Pulmonary artery endothelial cell (primary cell): ENCODE measurements at places on chromosomes 5 and 9. TPM values are rescaled to one million over a fixed set of nuclear protein-coding genes. Genes with fewer than 3 reads are reported as not detected.

GRCh38 chr9:91043056-91043810 is 241.6 kb downstream of the SYK start:
- DNase-seq = no peak

GRCh38 chr5:717143-717542 is 24.0 kb upstream of the TPPP start:
- DNase-seq = no peak

DNA sequence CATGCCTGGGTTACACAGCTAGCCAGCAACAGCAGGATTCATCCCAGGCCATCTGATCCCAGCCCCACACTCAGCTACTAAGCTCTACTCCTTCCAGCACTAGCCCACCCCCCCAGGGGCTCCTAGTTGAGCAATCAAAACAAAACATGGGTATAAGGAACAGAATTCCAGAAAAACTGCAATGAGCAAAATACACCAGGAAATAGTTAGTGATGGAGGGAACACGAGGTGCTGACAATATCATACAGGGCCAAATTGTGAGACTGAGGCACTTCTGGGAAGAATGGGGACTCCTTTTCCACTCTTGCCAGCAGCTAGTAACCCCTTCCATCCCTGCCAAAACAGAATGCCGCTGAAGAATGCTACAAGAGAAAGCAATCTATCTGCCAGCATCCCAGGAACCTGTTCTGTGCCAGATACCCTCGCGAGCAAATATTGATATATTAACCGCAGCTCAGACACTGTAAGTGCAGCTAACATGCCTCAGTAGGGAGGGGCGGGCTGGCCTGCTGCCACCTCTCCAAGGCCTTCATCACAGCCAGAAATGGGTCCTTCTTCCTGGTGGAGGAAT is 161.4 kb downstream of the SLIT3 start:
- no peak for DNase-seq

GRCh38 chr5:179680780-179681401 is at the start of gene CBY3:
TSS of gene CBY3 (minus strand) at chr5:179681034. CDS start at chr5:179680918, 116 bp downstream.
- DNase-seq = no peak

DNA sequence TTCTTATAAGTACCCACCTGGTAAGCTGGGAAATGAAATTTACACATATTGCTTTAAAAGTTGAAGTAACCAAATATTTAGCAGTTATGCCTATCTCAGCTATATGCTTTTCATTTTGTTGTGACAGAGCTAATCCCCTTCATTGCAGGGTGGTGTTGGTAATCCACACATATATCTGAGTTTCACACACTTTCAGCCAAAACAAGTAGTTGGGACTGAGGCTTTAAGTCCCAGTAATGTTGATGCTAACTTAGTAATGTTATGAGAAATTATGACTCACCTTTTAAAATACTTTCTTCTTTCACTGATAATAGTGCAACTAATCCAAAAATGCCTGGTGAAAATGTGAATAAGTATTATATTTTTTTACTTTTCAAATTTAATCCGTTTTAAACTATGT is 19.2 kb upstream of the RICTOR start:
- DNase-seq = no peak

DNA sequence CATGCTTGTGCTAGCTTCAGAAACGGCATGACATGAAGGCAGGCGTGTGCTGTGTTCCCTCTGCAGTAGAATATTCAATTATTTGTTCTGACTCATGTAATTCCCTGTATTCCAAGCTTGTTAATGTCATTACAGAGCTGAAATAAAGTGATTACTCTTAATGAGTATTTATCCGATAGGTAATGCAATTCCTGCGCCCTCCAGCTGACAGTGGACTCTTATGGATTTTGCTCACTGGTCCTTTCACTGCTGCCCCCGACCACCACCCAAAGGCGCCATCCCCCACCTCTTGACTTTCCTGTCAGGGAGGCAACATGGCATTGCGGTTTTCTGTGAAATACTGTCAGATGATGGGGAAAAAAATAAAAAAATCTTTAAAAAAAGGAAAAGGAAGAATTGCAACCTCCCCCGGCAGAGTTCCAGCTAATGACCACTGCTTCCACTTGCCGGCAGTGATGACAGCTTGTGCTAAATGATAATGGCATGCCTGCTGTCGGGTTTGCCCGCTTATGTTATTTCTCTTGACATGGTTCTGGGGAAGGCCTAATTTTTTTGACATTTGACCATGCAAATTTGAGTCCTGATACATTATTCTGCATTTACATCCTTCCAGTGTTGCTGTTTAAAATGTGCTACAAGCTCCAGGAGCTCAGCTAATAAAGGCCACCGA is 335.3 kb upstream of the ADAMTS16 start:
- DNase-seq = no peak

GRCh38 chr9:120694559-120694958 is 19.7 kb downstream of the MEGF9 start:
- DNase-seq = no peak

GRCh38 chr5:64331597-64332277 is 166.1 kb downstream of the RNF180 start:
- DNase-seq = no peak

- DNase-seq = no peak
Measured at GRCh38 chr5:110386782-110387181, 339.7 kb downstream of the TMEM232 start.

DNA sequence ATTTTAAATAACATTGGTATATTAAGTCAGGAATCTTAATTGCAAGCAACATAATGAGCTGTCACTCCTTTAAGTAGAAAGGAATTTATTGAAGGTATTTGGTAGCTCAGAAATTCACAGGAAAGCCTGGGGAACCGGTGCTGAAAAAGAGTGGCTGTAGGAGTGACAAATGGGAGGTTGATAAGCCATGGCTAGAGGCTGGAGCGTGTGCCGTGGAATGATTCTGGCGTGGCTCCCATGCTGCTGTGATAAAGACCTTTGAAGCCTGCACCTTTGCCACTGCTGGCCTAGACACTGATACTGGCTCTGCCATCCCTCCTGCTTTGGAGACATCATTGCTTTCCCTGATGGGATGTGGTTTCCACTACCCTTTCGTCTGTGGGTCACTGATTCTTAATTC is 65.7 kb upstream of the ATG10 start:
- DNase-seq = no peak

- DNase-seq = no peak
Measured at GRCh38 chr5:142819292-142819691, 49.1 kb downstream of the ARHGAP26 start.

- peak; percentile 51 for DNase-seq
Measured at GRCh38 chr5:142853682-142854081, 83.5 kb downstream of the ARHGAP26 start.

GRCh38 chr5:180557217-180557809 is 34.0 kb downstream of the SCGB3A1 start:
- no peak for DNase-seq

DNA sequence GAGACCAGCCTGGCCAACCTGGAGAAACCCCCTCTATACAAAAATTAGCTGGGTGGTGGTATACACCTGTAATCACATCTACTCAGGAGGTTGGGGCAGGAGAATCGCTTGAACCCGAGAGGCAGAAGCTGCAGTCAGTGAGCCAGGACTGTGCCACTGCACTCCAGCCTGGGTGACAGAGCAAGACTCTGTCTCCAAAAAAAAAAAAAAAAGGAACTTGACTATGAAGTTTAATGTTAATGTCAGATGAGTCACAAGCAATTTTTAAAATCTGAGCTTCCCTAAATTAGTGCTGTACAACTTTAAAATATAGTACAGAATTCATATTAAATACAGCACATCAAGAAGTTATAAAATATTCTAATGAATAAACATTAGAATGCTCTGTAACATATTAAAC is 1.5 kb downstream of the MEIKIN start:
- no peak for DNase-seq

DNA sequence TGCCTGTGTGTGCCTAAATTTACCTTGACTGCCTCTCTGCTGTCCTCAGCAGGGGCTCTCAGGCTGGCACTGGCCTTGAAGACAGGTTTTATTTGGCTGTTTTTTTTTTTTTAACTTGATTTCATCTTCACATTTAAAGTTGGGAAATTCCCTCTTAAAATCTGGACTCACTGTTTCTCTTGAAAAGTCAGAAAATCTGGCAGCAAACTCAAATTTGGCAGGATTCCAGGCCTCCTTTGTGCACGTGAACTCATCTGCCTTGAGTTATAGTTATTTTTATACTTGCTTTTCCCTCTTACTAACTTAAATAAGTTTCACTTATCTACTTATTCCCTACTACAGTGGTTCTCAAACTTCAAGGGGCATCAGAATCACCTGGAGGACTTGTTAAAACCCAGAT is 118.4 kb upstream of the MAP3K1 start:
- DNase-seq = no peak

- DNase-seq = no peak
Measured at GRCh38 chr9:5493679-5494511, 16.4 kb upstream of the PDCD1LG2 start.

DNA sequence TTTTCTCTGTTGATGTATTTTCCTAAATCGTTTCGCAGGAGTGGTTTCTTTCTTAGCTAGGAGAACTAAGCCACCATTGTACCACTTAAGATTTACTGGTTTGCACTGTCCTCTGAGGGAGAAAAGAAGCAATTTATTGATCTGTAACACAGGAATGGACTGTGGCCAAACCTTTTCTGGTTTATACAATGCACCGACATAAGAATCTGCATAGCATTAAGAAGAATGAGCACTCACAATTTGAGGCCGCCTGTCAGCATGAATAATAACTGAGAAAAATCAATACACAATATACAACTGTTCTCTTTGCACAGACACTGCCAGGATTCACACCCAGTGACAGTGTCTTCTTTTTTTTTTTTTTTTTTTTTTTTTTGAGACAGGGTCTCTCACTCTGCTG is 168.6 kb upstream of the DMRT1 start:
- no peak for DNase-seq

DNA sequence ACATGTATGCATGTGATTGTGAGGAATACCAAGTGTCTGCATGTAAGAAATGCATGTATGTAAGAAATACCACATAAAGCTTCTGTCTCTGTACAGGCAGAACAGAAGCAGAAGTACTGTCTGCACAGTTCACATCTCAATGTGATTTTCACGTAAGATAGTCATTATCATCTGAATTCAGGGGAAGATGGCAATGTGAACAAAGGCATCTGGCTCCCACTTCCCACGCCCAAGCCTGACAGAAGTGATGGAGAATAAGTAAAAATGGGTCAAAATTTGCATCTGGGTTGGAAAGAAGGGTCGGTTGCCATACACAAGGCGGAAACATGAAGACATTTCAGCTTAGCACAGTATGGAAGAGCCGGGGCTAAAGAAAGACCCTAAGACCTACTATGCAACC is 71.7 kb downstream of the SUSD1 start:
- no peak for DNase-seq

DNA sequence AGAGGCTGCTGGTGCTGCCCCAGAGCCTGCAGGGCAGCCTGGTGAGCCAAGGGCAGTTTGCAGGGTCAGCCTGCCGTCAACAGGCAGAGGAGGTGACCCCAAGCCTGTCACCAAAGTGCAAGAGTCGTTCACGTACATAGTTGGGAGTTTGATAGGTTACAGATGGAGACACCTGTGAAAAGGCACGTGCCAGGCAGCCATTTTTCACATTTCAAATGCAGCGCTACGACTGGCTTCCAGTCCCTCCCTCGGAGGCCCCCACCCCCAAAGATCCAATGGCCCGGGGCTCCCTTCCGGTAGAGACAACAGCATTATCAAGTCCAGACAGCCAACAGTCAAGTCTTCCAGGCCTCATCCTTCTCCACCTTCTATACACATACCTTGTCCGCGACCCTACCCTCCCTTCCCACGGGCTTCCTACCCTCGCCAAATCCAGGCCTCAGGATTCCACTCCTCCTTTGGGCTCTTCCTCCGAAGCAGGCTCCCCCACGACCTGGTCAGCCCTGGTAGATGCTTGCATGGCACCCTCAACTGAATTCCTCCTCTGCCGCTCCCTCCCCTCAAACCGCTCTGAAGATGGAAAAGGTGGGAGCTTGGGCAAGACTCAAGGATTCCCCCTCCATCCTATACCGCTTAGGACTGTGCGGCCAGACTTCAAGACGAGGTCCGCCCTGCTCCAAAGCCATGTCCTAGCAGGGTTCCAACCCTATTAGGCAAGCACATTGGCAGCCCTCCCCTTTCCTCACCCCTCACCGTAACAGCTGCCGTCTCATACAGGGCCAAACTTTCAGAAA is 13.2 kb downstream of the HNRNPH1 start:
- no peak for DNase-seq

DNA sequence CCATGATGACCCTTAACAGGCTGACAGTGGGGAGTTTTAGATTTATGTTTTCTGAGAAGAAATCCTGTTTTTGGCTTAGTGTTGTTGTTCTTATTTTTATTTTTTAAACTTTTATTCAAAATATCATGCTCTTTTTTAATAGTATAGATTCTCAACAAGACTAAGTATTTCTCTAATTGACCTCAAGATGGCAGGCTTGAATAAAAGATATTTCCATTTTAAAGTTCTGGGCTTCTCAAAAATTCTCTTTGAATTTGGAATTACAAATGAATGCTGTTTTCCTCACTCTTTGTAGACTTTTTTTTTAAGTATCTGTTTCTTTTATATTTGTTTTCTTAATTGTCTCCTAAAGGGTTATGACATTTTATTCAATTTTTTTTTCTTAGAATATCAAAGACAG is 50.0 kb upstream of the SH3GL2 start:
- no peak for DNase-seq

The DMGDH gene
- 0.20 and 0.25 TPM in 2 replicates for total RNA-seq

The WDR36 gene
- 69.2 and 72.3 TPM in 2 replicates for total RNA-seq

The C1QTNF3 gene
- total RNA-seq = 0.59 and 0.67 TPM in 2 replicates

The EIF4E1B gene
- not detected in 2 replicates for total RNA-seq

The SH3GL2 gene
- 0.14 and 0.79 TPM in 2 replicates for total RNA-seq

The CER1 gene
- not detected in 2 replicates for total RNA-seq

The PHYHD1 gene
- total RNA-seq = 0.20 and 0.81 TPM in 2 replicates

The VCP gene
- 684 and 811 TPM in 2 replicates for total RNA-seq

The PANK3 gene
- 41.7 and 58.4 TPM in 2 replicates for total RNA-seq

The SLC25A2 gene
- total RNA-seq = 0.13 and 0.32 TPM in 2 replicates

The HAPLN1 gene
- total RNA-seq = not detected in 2 replicates

The INSL6 gene
- not detected in 2 replicates for total RNA-seq

The FAM221B gene
- total RNA-seq = not detected in 2 replicates

The CA9 gene
- 0.40 TPM in 1 of 2 replicates, not detected in the other for total RNA-seq

The FOXD4L4 gene
- total RNA-seq = 0.20 and 0.25 TPM in 2 replicates
